Stimulated activated CD8-positive, alpha-beta memory T cell treated with anti-CD3 and anti-CD28 coated beads, Interleukin-4, amount 100 ng/mL, for 1 hour (primary cell): ENCODE measurements at places on chromosomes 4 and X.

GRCh38 chrX:69538321-69538876, 34.3 kb downstream of the NALF2 start:
- DNase-seq = peak; percentile 58

DNA sequence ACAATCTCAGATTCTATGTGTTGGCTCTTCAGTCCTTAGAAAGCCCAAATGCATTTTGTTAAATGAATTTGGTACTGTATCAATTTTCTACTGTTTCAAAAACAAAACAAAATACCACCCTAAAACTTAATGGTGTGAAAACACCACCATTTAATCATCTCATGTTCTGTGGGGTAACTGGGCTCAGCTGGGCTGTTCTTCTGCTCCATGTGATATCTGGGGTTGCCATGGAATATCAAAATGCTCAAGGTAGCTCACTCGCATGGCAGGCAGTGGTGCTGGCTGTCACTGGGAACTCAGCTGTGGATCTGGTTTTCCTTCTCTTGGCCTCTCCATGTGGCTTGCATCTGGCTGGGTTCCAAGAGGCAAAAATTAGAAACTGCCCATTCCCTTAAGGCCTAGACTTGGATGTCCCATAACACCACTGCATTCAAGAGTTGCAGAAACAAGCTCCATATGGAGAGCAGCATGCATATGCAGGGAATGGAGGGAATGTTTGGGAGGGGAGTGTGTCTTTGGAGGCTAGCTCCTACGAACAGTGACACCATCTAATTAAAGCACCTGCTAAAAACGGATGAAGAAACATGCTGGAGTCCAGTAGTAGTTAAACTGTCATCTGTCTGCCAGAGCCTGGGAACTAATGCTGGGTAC, 279.2 kb downstream of the STK32B start:
- no peak for DNase-seq

DNA sequence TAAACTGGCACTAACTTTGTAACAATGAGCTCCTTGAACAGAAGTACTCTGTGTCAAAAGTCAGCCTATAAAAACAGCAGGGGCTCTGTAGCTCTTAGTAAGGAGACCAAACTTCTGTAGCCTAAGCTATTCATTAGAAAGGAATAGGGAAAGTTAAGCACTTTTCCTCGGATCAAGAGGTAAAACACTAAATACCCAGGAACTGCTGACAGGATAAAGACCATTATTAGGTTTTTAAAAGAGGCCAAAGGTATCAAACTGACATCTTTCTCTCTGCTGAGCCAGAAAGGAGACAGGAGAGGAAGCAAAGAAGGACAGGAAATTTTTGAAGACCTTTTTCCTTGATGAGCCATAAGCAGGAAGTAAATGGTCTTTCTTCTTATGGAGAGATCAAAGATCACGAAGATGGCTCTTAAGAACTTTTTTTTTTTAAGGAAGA, 31.9 kb downstream of the ANAPC10 start:
- DNase-seq = no peak

GRCh38 chr4:152224223-152224622, 311.7 kb downstream of the FBXW7 start:
- DNase-seq = no peak
